ENCODE measurements at places on chromosomes 3 and 15. TPM values are rescaled to one million over a fixed set of nuclear protein-coding genes. Genes with fewer than 3 reads are reported as not detected.

DNA sequence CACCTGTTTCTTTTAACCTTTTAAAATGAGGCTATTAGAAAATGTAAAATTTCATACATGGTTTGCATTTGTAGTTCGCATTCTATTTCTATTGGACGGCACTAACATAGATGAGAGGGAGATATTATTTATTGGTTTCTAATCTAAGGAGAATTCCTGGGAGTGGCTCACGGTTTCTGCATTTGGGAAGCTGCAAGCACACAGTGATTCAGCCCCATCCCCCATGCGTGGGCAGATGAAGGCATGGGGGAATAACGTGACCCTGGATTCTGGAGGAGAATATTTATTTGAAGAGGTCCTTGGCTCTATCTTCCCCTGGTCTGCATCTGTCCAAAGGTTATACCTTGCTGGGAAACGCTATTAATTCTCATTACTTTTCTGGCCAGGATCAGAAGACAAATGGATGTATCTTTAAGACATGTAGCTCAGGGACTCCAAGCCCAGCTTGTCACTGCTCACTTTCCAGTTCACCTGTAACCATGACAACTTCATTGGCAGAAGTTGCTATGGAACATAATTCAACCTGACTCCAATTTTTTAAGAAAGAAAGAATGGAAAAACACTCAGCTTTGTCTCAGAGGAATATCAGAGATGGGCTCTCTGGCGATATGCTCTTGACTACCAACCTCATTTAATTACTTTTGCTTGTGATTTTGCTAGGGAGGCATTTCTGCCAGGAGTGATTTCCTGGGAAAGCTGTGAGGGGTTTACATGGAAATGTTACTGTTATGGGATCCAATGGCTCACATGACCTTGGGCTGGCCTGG lies 27.2 kb upstream of the POMGNT2 start:
- no peak for DNase-seq

DNA sequence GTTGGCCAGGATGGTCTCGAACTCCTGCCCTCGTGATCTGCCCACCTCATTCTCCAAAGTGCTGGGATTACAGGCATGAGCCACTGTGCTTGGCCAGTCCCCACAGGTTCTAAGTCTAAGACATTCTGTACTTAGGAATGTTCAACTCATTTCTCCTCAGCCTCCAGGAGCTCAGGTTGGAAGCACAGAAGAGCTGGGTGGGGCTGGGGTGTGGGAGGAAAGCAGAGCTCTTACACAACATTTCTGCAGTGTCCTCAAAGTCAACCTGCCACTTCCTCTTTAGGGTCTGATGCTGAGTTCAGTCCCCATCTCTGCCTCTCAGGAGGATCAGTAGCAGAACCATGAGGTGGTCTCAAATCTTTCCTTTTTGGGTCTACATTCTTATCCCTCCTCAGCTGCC lies 75.5 kb downstream of the MRPL46 start:
- DNase-seq, result no peak

DNA sequence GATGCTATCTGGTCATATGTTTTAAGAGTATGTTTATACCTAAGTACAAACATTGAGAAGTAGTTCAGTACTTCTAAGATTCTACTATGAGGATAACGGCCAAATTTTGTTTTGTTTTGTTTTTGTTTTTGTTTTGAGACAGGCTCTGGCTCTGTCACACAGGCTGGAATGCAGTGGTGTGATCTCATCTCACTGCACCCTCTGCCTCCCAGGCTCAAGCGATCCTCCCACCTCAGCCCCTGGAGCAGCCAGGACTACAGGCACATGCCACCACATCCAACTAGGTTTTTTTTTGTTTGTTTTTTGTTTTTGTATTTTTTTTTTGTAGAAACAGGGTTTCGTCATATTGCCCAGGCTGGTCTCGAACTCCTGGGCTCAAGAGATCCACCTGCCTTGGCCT lies 47.5 kb upstream of the RPS17 start:
- no peak for DNase-seq

GRCh38 chr3:134214239-134214638 lies 36.4 kb downstream of the RYK start:
- no peak for DNase-seq

The SLC6A1 gene
- not detected for total RNA-seq
